Activated T-helper 1 cell treated with Interleukin-2 at 50 U/mL for 16 hours (primary cell): ENCODE measurements at places on chromosomes 1 and 21.

DNA sequence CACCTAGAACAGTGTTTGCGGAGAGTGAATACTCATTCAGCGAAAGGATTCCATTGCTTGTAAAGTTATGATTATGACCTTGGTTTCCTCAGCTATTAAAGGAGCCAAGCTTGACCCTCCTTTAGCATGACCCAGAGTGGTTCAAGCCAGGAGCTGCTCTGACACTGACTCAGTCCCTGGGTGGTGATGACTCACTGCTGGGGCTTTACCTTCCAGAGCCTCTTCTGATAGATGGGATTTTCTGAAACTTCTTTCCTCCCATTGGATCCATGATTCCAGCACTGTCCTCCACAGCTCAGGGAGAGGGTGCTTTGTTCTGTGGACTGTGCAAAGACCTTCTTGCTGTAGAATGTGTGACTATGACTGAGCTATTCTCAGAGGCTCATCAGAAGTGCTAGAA is 77.4 kb downstream of the S1PR1 start:
- DNase-seq, result no peak

- DNase-seq, result no peak
Observed at GRCh38 chr1:113981962-113982931, 3.0 kb downstream of the OLFML3 start.

- DNase-seq, result no peak
Observed at GRCh38 chr1:4421986-4422385, 232.4 kb upstream of the AJAP1 start.

DNA sequence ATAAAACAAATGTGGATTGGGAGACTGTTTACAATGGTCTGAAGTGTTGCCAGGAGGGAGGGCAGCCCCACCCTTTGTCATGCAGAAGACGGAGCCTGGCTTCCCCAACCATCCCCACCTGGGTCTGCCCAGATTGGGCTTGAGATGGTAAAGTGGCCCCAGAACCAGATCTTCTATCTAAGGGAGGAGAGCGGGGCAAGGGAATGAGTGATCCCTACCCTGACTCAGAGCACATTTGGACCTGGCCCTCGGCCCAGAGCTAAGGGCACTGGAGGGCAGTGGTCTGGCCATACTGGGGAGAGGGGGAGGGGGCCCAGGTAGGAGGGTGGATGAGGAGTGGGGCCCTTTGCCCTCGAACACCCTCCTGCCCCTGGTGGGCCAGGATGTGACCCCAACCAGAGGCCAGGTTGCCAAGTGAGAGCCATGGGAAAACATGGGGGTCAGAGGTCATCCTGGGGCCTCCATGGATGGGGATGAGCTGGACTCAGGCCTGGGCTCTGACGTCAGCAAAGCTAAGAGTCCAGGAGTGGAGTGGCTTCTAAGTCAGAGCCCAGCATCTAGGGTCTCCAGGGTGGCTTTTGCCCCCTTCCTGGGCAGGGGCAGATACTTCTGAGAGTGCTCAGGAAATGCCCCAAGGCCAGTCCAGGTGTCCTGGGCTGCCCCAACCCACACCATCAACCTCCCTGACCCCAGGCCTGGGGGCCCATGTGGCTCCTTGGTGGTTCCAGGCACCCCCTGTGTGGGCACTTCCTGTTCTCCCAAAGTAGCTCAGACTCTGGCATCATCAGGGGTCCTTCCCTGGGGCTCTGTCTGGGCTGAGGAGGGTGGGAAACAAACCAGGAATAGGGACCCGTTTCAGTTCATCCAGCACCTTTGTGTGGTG is 1.6 kb upstream of the LEFTY1 start:
- no peak for DNase-seq

GRCh38 chr1:65067491-65068201 is 80.4 kb upstream of the AK4 start:
- peak; percentile 26 for DNase-seq

GRCh38 chr1:24696756-24697330 is 48.4 kb upstream of the CLIC4 start:
- no peak for DNase-seq

GRCh38 chr1:105909811-105910210 is 1146.7 kb upstream of the PRMT6 start:
- DNase-seq, result no peak

GRCh38 chr1:208421486-208421885 is 177.3 kb upstream of the PLXNA2 start:
- no peak for DNase-seq

GRCh38 chr1:101667761-101668160 is 329.0 kb downstream of the OLFM3 start:
- DNase-seq, result no peak

GRCh38 chr1:61170328-61171238 is 88.2 kb downstream of the NFIA start:
- no peak for DNase-seq

- DNase-seq, result no peak
Observed at GRCh38 chr1:217895841-217896240, 264.7 kb downstream of the SPATA17 start.

GRCh38 chr1:237470712-237471338 is 419.9 kb downstream of the ZP4 start:
- DNase-seq, result no peak

DNA sequence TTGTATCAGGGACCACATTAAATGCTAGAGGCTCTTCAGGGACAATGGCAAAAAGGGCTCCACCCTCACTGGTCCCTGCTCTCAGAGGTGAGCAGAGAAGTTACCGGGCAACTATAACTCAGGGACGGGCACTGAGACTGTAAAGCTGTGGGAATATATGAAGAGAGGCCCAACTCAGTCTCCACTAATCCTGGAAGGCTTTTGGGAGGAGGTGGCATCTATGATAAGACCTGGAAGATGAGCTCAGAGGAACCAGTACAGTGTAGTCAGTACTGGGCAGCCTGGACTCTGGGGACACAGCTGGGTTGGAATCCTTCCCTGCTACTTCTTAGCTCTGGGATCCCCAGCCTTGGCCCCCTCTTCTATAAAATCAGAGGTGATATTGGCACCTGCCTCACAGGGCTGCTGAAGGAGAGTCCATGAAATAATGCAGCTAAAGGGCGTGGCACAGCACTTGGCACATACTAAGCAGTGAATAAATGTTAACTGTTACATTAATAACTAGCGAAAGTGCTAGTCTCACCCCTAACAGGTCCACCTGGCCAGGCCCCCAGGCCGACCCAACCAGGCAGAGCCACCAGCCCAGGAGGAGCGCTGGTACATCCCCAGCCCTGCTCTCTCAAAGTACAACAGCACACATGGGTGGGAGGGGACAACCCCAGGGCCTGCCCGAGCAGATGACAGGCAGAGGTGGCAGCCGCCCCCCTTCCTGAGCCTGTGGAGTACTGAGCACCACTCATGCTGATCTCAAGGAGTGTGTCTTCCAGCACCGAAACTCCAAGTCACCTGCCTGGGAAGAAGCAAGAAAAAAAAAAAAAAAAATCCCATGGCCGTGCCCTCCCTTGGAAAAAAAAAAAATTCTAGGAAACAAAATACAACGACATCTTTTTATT is 62.7 kb downstream of the CASZ1 start:
- DNase-seq, result no peak

- no peak for DNase-seq
Observed at GRCh38 chr1:54970901-54971300, 9.5 kb upstream of the TMEM61 start.

- no peak for DNase-seq
Observed at GRCh38 chr1:11794446-11795237, 11.1 kb downstream of the MTHFR start.

DNA sequence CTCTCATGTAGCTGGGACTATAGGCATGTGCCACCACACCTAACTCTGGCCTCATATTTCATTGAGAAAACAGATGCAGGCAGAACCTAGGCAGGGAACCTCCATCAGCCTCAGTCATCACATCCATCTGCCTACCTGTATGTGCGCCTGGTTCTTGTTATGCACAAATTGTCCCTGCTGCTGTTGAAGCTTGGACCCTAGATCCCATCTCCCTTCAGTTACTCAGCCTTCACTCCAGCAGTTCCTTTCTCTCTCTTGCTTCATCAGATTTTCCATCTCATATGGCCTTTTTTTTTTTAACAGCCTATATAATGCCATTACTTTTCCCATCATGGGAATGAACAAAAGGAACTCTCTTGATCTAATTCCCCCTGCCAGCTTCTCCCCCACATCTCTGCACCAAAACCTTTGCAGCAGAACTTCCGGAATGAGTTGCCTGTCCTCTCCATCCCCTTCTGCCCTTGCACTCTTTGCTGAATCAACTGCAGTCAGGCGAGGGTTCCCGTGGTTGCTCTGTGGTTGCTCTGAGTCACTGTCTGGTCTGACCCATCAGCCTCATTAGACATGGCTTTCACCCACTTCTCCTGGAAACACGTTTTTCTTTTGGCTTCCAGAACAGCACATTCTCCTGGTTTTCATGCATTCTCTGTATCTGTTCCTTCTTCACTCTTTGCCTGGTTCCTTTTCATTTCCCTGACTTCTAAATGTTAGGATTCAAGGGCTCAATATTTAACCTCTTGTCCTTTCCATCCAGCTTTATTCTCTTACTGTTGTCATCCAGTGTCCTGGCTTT is 41.5 kb downstream of the UBE4B start:
- no peak for DNase-seq

DNA sequence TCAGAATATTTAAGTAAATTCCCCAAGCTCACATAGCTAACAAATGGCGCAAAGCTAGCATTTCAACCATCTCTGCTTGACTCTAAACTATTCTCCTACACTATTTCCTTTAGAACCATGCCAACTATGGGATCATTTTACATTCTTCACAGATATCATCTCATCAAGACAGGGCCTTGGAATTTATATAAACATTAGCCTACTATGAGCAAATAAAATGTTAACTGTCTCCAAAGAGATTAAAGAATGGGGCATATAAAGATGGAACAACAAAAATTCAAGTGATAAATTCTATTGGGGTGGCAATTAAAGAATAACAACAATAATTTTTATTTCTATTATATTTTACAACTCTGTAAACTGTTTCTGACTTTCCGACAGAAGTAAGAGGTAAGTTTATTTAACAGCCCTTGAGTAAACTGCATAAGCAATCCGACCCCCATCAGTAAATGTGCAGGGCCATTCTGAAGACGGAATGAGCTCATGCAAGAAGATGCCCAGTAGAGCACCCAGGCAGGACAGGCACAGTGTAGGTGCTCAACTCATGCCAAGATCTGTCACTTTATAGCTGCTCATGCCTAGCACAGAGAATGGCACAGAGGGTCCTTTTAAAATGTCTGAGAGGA is 261.9 kb downstream of the VAV3 start:
- no peak for DNase-seq

DNA sequence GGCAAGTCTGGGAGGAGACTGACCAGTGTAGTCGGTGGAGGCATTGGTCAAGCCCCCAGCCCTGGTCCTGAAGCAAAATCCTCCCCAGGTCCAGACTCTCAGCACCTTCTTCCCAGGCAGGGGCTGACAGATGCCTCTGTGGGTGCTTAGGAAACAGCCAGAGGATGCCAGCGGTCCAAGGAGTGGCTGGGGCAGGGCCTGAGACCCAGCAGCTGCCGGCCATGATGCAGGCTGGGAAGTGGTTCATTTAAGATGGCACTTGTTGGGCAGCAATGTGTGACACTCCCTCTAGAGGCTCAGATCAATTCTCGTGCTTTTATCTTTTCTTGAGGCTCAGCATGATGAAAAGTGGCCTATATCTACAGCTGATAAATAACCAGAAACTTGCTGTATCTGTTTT is 165.0 kb upstream of the VAMP3 start:
- no peak for DNase-seq

GRCh38 chr1:12167493-12168429 is 970 bp downstream of the TNFRSF1B start:
- DNase-seq, result no peak

DNA sequence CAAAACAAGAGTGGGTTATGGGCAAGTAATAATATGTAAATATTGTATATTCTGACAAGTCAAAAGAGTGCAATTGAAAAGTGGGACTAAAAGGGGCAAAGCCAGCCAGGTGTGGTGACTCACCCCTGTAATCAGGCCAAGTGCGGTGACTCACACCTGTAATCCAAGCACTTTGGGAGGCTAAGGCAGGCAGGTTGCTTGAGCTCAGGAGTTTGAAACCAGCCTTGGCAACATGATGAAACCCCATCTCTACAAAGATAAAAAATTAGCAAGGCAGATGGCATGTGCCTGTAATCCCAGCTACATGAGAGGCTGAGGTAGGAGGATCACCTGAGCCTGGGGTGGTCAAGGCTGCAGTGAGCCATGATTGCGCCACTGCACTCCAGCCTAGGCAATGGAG is 304.0 kb downstream of the HHIPL2 start:
- DNase-seq, result no peak

DNA sequence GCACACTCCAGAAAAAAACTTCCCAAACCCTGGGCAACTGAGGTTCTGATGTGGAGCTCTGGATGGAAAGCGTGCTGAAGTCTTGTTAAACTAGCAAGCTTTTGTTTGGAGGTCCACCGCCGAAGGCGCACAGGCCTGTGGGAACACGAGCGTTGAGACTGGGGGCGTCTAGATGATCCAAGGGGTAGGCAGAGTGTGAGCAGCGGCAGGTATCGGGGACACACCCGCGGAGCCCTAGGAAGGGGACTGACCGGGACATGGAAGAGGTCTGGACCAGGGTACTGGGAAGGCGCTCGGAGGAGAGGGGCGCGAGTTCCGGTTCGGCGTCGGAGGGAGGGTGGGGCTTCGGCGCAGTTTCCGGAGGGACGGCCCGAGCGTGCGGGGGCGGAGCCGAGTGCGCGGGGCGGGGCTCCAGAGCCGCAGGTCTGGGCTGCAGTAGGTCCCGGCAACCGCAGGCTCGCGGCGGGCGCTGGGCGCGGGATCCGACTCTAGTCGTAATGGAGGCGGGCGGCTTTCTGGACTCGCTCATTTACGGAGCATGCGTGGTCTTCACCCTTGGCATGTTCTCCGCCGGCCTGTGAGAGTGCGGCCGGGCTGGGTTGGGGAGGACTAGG is at the start of gene SLC50A1:
Gene SLC50A1, plus strand, starts transcription at position 438 of the 614 bp plus-strand sequence. Its CDS starts 60 bp downstream, at position 498.
- DNase-seq, result peak; percentile 87

DNA sequence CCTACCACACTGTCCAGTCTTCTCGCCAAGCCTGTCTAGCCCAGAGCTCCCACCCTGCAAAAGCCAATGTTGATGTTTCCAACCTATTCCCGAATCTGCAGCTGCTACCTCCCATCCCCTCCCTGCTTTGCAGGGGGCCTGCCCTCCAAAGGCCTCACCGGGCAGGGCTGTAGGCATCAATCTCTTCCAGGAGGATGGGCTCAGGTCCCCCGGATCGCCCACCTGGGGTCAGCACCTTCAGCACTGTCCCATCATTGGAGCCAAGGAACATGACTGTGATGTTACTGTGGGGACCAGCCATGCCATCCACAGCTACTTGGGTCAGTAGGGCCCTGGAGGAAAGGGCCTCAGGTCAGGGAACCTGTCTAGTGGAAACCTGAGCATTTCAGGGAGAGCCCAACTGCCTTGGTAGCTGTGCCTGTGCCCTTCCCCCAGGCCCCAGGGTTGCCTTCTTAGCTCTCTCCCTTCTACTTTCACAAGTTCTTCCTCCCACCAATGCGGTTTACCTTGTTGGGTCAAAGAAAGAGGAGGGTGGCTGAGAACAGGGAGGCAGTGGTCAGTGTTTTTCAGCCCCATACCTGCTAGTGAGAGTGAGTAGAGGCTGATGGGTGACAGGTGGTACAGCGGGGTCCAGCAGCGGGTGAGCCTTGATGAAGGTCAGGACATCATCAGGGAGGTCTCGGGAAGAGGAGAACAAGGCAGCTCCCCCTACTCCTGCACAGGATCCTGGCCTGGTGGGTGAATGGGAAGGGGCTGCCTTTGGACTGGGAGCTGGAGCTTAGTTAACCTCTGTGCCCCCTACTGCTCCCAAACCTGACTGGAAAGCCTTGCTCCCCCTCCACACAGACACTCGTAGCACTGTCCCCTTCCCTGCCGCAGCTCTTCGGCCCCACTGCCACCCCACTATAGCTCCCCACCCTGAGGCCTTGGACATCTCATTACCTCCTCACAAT is 10.7 kb downstream of the SEMA6C start:
- no peak for DNase-seq
